ENCODE measurements at places on chromosomes 16 and 17.

- no peak for DNase-seq
These were observed 9.6 kb downstream of the CFDP1 start for GRCh38 chr16:75423723-75424104.

DNA sequence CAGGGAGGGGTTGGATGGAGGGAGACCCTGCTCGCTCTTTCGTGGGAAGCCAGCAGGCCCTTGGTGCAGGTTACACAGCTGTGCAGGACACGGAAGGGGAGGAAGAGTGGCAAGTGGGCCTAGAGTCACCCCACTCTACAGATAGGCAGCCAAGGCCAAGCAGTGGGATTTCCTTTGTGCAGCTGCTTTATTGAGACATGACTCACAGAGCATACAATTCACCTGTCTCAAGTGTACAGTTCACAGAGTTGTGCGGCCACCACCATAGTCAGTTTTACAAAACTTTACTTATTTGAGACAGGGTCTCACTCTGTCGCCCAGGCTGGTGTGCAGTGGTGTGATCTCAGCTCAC is 91.2 kb upstream of the CIBAR2 start:
- no peak for DNase-seq

- no peak for DNase-seq
These were observed 12.1 kb downstream of the DUS2 start for GRCh38 chr16:68035227-68035626.

- DNase-seq = no peak
These were observed 406.0 kb downstream of the SEC14L1 start for GRCh38 chr17:77546772-77547241.

- no peak for DNase-seq
These were observed 672.3 kb upstream of the C16orf82 start for GRCh38 chr16:26394409-26394808.

DNA sequence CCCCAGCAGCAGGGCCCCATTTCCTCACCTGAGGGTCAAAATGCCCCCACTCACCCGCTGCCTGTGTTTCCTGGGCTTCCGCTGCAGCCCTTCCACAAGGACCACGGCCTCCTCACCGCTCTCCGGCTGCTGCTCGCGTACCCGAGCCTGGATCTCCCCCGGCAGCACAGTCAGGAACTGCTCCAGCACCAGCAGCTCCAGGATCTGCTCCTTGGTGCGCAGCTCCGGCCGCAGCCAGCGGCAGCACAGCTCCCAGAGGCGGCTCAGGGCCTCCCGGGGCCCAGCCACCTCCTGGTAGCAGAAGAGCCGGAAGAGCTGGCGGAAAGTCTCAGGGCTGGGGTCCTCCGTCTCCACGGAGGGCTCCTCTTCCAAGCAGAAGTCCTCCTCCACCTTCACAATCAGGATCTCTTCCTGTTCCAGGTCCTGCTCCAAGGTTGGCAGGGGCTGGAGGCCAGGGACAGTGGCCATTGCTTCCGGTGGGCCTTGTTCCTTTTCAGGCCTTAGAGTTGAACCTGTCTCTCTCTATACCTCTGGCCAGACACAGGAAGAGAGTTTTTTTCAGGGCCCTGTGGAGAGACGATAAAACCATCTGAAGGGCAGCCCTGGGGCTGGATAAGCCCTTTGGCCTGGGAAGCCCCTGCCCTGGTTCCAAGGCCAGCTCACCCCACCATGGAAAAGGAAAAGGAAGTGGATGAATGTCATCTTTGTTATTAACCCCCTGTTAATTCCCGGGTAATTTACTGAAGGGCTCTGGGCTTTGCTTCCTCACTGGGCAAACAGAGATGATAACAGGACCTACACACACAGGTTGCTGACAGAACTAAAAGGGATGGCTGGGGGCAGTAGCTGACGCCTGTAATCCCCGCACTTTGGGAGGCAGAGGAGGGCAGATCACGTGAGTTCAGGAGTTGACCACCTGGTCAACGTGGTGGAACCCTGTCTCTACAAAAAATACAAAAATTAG is 1.2 kb downstream of the ZNF500 start:
- no peak for DNase-seq

GRCh38 chr17:64500487-64500859 is 3.6 kb upstream of the POLG2 start:
- no peak for DNase-seq

- peak; percentile 39 for DNase-seq
These were observed 1.3 kb downstream of the PRPSAP2 start for GRCh38 chr17:18859256-18859655.

DNA sequence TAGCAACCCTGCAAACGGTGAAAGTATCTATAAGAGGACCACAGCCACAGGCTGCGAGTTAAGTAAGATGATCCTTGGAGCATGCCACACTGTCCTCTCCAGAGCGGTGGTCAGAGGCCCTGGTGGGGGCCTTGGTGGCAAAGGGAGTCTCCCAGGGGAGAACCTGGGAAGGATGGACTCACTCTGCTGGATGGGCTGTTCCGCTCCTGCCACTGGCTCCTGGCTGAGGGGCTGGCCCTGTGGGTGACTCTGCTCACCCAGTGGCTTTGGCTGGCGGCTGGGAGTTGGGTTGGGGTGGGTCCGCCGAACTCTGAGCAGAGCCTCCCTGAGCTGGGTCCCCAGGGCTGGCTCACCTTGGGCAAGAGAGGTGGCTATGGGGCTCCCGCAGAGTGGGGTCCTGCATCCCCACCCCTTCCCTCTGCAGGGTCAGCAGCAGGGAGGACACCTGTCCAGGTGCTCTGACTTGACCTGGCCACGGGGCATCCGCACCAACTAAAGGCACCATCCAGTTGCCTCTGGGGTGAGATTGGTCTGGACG is 7.3 kb downstream of the CDK5R1 start:
- DNase-seq = no peak

DNA sequence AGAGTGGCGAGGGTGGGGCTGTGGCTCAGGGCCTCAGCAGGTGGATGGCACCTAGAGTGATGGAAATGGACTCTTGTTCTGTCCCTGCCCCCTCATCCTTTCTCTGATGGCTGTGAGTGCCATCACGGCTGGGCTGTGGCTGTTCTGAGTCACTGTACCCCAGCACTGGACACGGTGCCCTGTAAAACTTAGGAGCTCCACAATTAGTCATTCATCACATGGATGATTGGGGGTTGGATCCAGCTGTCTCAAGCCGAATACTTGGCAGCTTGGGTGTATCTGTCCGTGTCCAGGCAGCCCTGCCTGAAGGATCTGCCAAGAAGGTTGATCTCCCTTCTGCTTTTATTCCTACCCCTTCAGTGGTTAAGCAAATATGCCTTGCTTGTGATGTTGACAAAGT is 295.5 kb upstream of the EEF2KMT start:
- no peak for DNase-seq

DNA sequence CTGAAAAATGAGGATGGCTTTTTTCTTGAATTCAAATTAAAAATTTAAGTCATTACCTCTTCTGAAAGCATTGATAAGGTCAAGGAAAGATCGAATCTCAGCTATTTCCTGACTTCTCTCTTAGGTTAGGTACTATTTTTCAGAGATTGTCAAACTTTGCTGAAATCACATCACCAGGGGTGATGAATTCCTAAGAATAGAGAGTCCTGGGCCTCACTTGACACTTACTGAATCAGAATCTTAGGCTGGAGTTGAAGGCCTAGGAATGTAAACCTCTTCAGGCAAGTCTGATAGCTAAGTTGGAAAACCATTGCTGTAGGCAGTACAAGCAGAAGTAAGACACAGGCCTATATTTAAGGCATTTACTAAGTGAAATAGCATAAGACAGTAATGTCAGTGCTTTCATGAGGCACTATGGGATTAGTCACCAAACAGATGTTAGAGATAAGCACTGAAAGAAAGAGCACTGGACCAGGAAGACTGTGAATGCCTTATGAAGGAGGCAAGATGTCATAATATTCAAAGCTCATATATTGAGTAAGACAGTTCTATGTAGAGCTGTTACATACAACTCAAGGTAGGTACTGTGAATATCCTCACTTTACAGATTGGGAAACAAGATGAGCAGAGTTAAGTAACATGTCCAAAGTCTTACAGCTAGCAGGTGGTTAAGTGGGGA is 21.5 kb downstream of the DCAF7 start:
- peak; percentile 87 for DNase-seq

GRCh38 chr17:49730785-49731434 is 23.1 kb upstream of the SLC35B1 start:
- no peak for DNase-seq
